ENCODE measurements at places on chromosomes 12 and 14.

DNA sequence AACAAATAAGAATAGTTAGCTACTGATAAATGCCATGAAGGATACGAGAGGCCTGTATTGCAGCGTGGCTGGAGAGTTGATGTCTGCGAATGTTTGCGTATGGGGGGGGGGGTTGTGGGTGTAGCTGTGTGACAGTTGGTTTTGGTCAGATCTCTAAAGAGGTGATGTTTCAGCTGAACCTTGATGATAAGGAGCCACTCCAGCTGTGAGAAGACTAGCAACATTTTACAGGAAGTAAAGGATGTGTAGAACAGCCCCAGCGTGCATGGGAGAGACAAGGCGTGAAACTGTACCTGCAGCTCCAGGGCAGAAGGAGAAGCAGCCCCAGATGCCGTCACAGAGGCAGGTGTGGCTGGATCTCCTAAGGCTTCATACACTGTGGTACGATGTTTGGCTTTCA, 416.9 kb downstream of the TMEM132D start:
- no peak overlapping the region for H3K27ac ChIP-seq
- H3K4me3 ChIP-seq = no peak overlapping the region

DNA sequence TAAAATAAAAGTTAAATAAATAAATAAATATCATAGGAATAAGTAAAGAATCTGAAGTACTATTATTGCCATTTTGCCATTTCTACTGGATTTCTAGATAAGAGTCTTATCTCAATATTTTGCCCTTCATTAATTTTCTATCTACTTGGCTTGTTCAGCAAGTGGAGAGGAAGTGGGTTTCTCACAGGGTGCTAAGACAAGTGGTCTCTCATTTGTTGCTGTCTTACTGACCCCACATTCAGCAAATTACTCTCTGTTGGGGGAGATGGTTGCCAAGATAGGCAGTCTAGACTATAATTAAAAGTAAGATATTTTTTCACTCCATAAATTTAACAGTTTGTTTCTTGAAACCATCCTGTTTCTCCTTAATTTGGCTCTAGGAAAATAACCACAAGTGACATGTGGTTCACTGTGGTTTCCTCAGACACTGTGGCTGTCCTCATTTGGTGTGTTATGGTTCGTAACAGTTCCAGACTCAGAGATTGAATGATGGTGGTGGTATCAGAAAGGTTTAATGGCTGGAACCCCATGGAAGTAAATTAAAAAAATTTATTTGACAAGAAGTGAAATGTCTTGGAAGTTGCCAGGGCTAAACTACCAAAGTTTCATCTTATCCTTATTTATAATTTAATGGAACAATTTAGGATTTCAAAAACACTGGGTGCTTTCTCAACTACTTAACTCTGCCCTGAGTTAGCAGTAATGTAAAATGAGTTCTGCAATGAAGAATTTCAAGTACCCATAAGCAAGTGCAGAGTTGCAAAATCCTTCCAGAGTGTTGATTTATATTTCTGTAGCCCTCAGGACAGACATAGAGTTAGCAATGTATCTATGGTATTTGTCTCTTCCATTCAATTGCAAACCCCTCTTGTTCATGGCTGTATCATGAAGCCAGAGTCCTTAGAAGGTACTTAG, 214.8 kb downstream of the MSRB3 start:
- no peaks in the 10 kb centered on the region for H3K36me3 ChIP-seq
- H3K27me3 ChIP-seq = peaks cover 20% of the 10 kb centered on the region
- no peak overlapping the region for H3K27ac ChIP-seq
- H3K4me3 ChIP-seq = no peak overlapping the region
- peaks cover 6% of the 10 kb centered on the region for H3K4me1 ChIP-seq

GRCh38 chr14:99270458-99271220, 1.4 kb downstream of the BCL11B start:
- peak overlapping the region; percentile 89 for H3K4me3 ChIP-seq
- H3K4me1 ChIP-seq = peaks cover 38% of the 10 kb centered on the region
- peaks cover 3% of the 10 kb centered on the region for H3K27me3 ChIP-seq
- peaks cover 38% of the 10 kb centered on the region for H3K36me3 ChIP-seq
- no peak for DNase-seq

GRCh38 chr14:78933948-78934524, 763.9 kb downstream of the NRXN3 start:
- H3K4me3 ChIP-seq = no peak overlapping the region
- H3K36me3 ChIP-seq = no peaks in the 10 kb centered on the region
- H3K4me1 ChIP-seq = no peaks in the 10 kb centered on the region

DNA sequence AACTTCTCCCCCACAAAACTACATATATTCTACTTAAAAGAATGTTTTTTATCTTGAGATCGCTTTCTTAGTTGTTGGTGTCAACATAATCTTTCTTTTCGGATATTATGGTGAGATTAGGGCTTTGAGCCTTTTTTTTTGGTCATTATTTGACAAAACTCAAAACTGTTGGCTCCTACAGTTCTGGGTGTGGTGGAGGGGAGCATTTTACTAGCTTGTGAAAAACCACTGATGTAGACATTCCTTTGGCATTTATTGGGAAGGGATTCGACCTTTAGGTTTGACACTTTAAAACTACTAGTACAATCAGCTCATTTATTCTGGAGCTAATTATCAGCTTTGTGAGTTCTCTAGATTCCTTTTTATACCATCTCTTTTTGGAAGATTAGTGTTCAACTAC, 24.4 kb downstream of the MSRB3 start:
- peaks cover 19% of the 10 kb centered on the region for H3K27me3 ChIP-seq
- H3K4me3 ChIP-seq = no peak overlapping the region
- DNase-seq = no peak
- no peaks in the 10 kb centered on the region for H3K36me3 ChIP-seq
- H3K27ac ChIP-seq = no peak overlapping the region
- H3K4me1 ChIP-seq = no peaks in the 10 kb centered on the region

GRCh38 chr14:85273099-85273677, 256.8 kb upstream of the FLRT2 start:
- no peaks in the 10 kb centered on the region for H3K4me1 ChIP-seq
- no peaks in the 10 kb centered on the region for H3K36me3 ChIP-seq
- no peak overlapping the region for H3K27ac ChIP-seq
- DNase-seq = no peak
- H3K27me3 ChIP-seq = no peaks in the 10 kb centered on the region

- H3K27me3 ChIP-seq = no peaks in the 10 kb centered on the region
- H3K27ac ChIP-seq = no peak overlapping the region
- peaks cover 10% of the 10 kb centered on the region for H3K4me1 ChIP-seq
- DNase-seq = no peak
Observed at GRCh38 chr12:75259143-75259542, 49.5 kb upstream of the KCNC2 start.

DNA sequence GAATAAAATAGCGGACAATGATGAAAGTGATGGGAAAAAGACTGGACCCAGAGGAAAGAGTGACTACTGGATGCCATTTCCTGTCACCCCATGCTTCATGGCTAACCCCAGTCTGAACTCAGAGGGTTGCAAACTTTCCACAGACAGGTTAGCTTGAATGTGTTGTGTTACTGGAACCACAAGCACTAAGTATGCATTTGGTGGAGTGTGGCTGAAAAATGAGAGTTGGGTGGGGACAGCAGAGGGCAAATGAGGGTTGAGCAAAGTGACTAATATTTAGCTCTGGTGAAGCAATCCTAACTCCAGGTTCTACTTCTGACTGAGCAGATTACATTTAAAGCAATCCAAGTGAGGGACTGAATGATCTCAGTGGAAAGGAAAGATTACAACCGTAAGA, 1.6 kb downstream of the SLC16A7 start:
- no peaks in the 10 kb centered on the region for H3K27me3 ChIP-seq
- peak; percentile 77 for DNase-seq
- peak overlapping the region; percentile 99 for H3K4me3 ChIP-seq
- H3K36me3 ChIP-seq = peaks cover 42% of the 10 kb centered on the region

GRCh38 chr14:104894331-104895206, 29.5 kb downstream of the CEP170B start:
- no peak overlapping the region for H3K4me3 ChIP-seq
- H3K4me1 ChIP-seq = no peaks in the 10 kb centered on the region
- DNase-seq = no peak
- H3K27me3 ChIP-seq = no peaks in the 10 kb centered on the region
- no peak overlapping the region for H3K27ac ChIP-seq

GRCh38 chr12:132356691-132357622, 27.6 kb upstream of the GALNT9 start:
- DNase-seq = peak; percentile 11
- H3K27me3 ChIP-seq = no peaks in the 10 kb centered on the region
- H3K4me3 ChIP-seq = no peak overlapping the region
- no peaks in the 10 kb centered on the region for H3K4me1 ChIP-seq
- no peaks in the 10 kb centered on the region for H3K36me3 ChIP-seq

- no peak overlapping the region for H3K27ac ChIP-seq
- H3K27me3 ChIP-seq = no peaks in the 10 kb centered on the region
- no peak for DNase-seq
- H3K4me3 ChIP-seq = no peak overlapping the region
- H3K36me3 ChIP-seq = peaks cover 2% of the 10 kb centered on the region
Observed at GRCh38 chr14:64234877-64235651, 59.1 kb downstream of the ESR2 start.

DNA sequence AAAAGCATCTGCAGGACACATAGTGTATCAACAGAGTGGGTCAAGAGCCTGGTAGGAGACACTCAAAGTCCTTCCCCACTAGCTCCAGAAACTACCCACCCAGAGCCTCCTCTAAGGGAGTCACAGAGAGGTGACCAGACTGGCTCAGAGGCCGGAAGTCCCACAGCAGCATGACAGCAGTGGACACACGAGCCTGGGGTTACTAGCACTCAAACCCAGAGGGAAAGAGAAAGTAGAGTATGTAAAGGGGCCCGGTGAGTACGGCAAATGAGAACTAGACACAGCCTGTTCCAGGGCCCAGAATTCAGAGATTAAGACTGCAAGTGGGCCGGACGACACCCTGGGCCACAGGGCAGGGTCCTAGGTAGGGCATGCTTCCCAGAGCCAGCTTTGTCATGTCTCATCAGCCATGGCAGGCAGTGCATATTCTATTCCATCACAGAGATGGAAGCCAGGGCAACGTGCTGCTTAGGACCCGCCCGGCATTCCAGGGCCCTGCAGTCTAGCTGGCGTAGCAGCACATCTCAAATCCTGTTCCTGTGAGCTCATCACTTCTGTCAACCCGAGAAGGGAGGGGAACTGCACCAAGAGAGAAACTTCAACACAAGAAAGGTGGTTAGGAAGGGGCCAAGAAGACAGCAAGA, 4.2 kb downstream of the IFFO1 start:
- no peak overlapping the region for H3K4me3 ChIP-seq
- peaks cover 14% of the 10 kb centered on the region for H3K36me3 ChIP-seq
- no peaks in the 10 kb centered on the region for H3K27me3 ChIP-seq

DNA sequence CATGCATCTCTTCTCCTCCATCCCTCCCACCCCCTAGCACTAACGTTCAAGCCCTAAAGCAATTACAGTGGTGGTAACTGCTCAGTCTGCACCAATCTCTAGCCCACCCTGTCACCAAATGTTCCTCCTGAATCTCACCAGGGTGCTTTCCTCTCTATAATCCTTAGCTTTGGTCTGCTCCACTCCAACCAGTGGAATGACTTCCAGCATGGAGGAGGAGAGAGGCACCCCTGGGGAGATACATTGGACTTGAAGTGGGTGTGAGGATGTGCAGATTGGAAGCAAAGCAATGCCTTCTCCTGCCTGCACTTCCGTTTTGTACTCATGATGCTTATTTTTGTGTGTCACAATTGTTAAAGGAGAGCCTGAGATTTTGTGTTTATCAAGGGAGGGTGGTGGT, 24.1 kb upstream of the RPS6KA5 start:
- no peak overlapping the region for H3K4me3 ChIP-seq
- no peak for DNase-seq
- H3K27ac ChIP-seq = no peak overlapping the region
- H3K4me1 ChIP-seq = peaks cover 18% of the 10 kb centered on the region
- no peaks in the 10 kb centered on the region for H3K27me3 ChIP-seq

DNA sequence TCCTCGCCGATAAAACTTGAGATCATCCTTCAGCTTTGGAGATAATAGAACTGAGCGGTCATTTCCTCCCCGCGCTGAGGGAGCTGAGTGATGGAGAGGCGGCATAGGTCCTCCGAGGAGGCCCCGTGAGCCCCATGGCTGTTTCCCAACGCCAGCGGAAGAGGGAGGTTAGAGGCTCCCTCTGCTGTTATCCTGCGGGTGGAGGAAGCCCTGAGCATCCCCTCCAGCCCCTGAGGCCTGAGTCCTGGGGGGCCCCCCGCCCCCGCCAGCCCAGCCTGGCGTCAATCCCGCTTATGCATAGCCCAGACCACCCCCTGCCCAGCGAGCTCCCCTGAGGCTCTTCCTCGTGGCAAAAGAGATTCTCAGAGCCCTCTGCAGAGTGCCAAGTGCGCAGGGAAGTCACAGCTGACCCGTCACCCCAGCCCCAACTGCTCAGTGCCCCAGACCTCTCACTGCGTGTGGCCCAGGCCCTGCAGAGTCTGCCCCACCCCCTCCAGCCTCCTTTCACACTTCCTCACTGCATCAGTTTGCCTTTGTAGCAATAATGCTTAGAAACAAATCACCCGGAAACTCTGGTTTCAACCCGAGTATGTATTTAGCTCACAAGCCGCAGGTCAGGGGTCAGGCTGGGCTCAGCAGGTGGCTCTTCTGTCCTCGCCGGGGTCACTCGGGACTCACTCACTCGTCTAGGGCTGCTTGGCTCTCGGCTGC, 44.7 kb upstream of the GALNT9 start:
- H3K27ac ChIP-seq = no peak overlapping the region
- H3K27me3 ChIP-seq = peaks cover 74% of the 10 kb centered on the region
- H3K36me3 ChIP-seq = no peaks in the 10 kb centered on the region

DNA sequence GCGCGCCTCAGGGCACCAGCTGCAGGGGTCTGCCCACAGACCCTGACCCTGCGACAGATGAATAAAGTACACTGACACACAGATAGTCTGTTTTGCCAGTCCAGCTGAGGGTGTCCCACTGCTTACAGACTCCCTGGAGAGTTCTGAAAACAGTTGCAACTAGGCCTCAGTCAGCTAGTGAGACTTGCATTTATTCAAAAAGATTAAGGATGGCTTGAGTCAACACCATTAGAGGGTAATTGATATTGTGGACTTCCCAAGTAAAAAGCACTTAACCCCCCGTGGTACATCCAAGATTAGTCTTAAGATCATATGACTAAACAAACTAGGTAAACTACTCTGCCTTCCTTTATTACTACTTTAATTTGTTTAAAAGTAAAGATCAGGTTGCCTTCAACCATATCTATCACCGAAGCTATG, 11.1 kb upstream of the PSEN1 start:
- no peak overlapping the region for H3K4me3 ChIP-seq
- no peaks in the 10 kb centered on the region for H3K4me1 ChIP-seq
- DNase-seq = no peak
- no peaks in the 10 kb centered on the region for H3K27me3 ChIP-seq

- no peak overlapping the region for H3K27ac ChIP-seq
- no peaks in the 10 kb centered on the region for H3K36me3 ChIP-seq
- peak; percentile 84 for DNase-seq
- peaks cover 11% of the 10 kb centered on the region for H3K4me1 ChIP-seq
Observed at GRCh38 chr12:50039151-50039835, 14.0 kb upstream of the RACGAP1 start.

- no peak overlapping the region for H3K27ac ChIP-seq
- H3K36me3 ChIP-seq = no peaks in the 10 kb centered on the region
- no peak for DNase-seq
- no peak overlapping the region for H3K4me3 ChIP-seq
- H3K27me3 ChIP-seq = peaks cover 47% of the 10 kb centered on the region
Observed at GRCh38 chr12:4954621-4955354, 45.1 kb downstream of the KCNA1 start.
